Foreskin keratinocyte (primary cell): ENCODE measurements at places on chromosomes 2 and 18. TPM values are rescaled to one million over a fixed set of nuclear protein-coding genes. Genes with fewer than 3 reads are reported as not detected.

IKZF2 gene
- 8.1 and 11.4 TPM in 2 replicates for total RNA-seq

PLCD4 gene
- total RNA-seq, result 4.0 and 4.1 TPM in 2 replicates

CAPN14 gene
- total RNA-seq, result 0.31 and 0.35 TPM in 2 replicates

AP1S3 gene
- 19.2 and 30.9 TPM in 2 replicates for total RNA-seq

KATNAL2 gene
- 0.95 and 1.3 TPM in 2 replicates for total RNA-seq

GKN1 gene
- total RNA-seq, result 0.41 TPM in 1 of 2 replicates, not detected in the other

DCC gene
- not detected in 2 replicates for total RNA-seq

TEKT4 gene
- total RNA-seq, result not detected in 2 replicates

LPIN2 gene
- total RNA-seq, result 6.6 and 7.3 TPM in 2 replicates

TMEM178A gene
- not detected in 2 replicates for total RNA-seq

MEIS1 gene
- total RNA-seq, result 9.0 and 9.2 TPM in 2 replicates

COPS9 gene
- total RNA-seq, result 150 and 161 TPM in 2 replicates

RNU2-63P gene
- total RNA-seq, result 6.8 and 46.8 TPM in 2 replicates

C1D gene
- total RNA-seq, result 23.9 and 26.5 TPM in 2 replicates

CYS1 gene
- 0.11 and 0.20 TPM in 2 replicates for total RNA-seq

RBM43 gene
- total RNA-seq, result 1.3 and 1.5 TPM in 2 replicates

ABCB11 gene
- not detected in 2 replicates for total RNA-seq

TMEM200C gene
- 0.14 TPM in 1 of 2 replicates, not detected in the other for total RNA-seq

LHCGR gene
- not detected in 2 replicates for total RNA-seq

UCN gene
- 0.14 and 0.31 TPM in 2 replicates for total RNA-seq

RGPD3 gene
- total RNA-seq, result 0.14 TPM in 2 replicates

DES gene
- total RNA-seq, result not detected in 2 replicates
